A172 (cell line): ENCODE measurements at places on chromosomes 2 and 18. TPM values are rescaled to one million over a fixed set of nuclear protein-coding genes. Genes with fewer than 3 reads are reported as not detected.

DNA sequence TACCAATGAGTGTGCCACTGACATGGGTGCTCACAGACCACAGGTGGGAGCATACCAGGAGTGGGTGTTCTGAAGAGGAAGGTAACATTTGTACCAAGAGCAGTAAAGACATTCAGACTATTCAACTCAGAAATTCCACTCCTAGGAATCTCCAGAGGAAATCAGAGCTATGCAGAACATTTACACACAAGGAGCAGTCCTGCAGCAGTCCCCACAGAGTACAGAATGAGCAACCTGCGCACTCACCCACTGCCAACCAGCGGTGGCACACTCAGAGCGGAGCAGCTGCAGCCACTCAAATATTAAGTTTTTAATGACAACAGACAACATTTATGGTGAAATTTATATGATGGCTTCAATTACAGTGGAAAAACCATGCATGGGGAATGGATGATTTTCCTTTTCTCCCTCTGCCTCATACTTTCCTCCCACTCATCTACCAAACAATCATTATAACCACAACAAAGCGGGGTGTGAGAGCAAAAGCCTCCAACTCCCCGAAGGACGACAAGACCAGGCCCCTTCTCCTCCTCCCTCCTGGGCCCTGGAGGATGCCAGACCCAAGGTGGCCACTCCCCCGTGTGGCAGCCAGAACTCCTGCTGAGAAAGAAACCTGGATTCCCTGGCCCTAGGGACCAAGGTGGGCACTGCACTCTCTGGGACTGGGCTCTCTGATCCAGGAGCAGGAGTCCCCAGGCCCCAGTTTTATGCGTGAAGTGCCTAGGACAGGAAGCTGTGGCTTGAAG is 5.4 kb downstream of the HS6ST1 start:
- peak; percentile 18 for DNase-seq

- DNase-seq: peak; percentile 55
Observed at GRCh38 chr2:127175041-127175721, 44.9 kb downstream of the CYP27C1 start.

GRCh38 chr2:120883607-120884440 is 148.2 kb downstream of the GLI2 start:
- DNase-seq: no peak

GRCh38 chr2:200171731-200172482 is 134.6 kb upstream of the SPATS2L start:
- no peak for DNase-seq

- DNase-seq: peak; percentile 66
Observed at GRCh38 chr2:42086500-42086953, 38.7 kb downstream of the PKDCC start.

The PROKR1 gene
- not detected in 2 replicates for total RNA-seq

GRCh38 chr2:216139884-216140283 is 30.7 kb downstream of the XRCC5 start:
- DNase-seq: no peak

- DNase-seq: no peak
Observed at GRCh38 chr2:20656561-20656960, 5.7 kb upstream of the HS1BP3 start.

GRCh38 chr2:145260081-145260480 is 740.2 kb upstream of the ZEB2 start:
- no peak for DNase-seq

GRCh38 chr2:218320704-218321336 is 28.5 kb upstream of the TMBIM1 start:
- DNase-seq: no peak

The FIGLA gene
- total RNA-seq: not detected in 2 replicates

- peak; percentile 92 for DNase-seq
Observed at GRCh38 chr2:20025065-20025786, 12.8 kb upstream of the MATN3 start.

DNA sequence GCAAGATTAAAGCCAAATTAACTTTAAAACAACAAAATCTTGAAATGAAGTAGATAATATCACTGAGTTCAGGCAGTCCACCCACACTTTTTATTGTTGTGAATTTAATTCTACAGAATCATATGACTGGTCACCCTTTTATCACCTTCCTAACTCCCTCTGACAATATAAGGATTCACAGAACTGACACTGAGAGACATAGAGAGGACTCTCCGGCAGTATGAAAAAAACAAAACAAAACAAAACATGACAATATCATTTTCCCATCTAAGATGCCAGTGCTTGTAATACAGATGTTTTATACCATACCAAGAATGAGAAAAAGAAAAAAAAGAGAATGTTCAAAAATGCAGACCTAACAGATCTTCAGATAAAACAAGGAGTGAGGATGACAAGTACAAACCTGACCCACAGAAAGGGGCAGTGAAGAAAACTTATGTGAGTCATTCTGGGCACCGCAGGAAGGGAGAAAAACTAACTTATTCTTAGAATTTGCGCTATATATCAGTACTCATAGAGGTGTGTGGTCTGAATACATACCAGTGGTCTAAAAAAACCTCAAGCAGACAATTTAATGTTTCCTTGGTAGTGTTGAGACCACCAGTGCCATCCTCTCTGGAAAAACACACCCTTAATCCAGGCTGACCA is 136.6 kb downstream of the ZAP70 start:
- peak; percentile 67 for DNase-seq

The MERTK gene
- total RNA-seq: 0.10 and 0.62 TPM in 2 replicates

- no peak for DNase-seq
Observed at GRCh38 chr2:64327129-64327509, 126.8 kb upstream of the LGALSL start.

DNA sequence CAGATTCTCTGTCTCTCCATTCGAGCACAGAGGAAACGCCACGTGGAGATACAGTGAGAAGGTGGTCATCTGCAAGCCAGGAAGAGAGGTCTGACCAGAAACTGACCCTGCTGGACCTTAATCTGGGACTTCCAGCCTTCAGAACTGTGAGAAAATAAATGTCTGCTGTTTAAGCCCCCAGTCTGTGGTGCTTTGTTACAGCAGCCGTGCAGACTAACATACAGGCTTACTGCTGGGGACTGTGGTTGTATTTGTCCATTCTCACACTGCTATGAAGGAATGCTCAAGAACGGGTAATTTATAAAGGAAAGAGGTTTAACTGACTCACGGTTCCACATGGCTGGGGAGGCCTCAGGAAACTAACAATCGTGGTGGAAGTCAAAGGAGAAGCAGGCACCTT is 432.7 kb downstream of the IRS1 start:
- DNase-seq: no peak

GRCh38 chr2:213991453-213992108 is 419.3 kb upstream of the VWC2L start:
- DNase-seq: no peak

DNA sequence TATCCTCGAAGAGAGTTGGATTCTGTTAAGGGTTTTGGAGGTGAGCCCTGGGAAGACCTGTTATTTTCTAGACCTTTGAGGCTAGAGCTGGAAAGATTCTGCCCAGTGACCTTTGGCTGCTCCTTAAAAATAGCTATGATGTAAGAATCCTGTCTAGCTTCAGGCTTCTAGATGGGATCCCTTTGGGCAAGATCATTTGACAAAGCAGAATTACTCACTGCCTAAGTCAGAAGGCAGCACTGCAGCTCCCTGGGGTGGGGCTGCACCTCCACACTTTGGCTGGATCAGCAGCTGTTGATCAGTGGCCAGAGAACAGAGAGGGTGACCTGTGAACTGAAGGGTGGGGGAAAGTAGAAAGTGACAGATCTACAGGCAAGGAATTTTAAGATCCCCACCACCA is 103.8 kb downstream of the ASAP2 start:
- peak; percentile 96 for DNase-seq

The FAHD2B gene
- total RNA-seq: 3.2 and 6.1 TPM in 2 replicates

The POMC gene
- total RNA-seq: not detected in 2 replicates

- no peak for DNase-seq
Observed at GRCh38 chr2:226575928-226576327, 223.7 kb downstream of the IRS1 start.

DNA sequence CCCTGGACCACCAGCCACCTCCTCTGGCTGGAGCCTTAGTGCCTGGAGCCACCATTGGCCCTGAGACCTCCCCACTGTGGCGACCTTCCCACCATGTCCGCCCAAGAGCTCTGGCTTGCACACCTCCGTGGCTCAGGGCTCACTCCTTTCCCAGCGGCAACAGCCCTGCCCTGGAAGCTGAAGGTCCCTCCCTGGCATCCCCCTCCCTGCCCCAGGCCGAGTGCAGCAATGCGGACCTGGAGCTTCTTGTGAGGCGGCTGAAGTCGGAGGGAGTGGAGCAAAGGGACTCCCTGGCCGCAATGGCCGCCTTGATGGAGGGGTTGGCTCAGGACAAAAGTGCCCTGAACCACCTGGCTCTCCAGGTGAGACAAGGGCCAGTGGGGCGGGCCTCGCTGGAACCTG is 28.6 kb downstream of the CROCC2 start:
- no peak for DNase-seq

- peak; percentile 52 for DNase-seq
Observed at GRCh38 chr18:1014509-1014908, 109.8 kb downstream of the ADCYAP1 start.

The ANKRD30B gene
- total RNA-seq: 26.2 and 32.3 TPM in 2 replicates

GRCh38 chr2:109683452-109683851 is 69.3 kb downstream of the SOWAHC start:
- DNase-seq: no peak

The ALPG gene
- 0.12 TPM in 1 of 2 replicates, not detected in the other for total RNA-seq

The STK36 gene
- 29.5 and 33.0 TPM in 2 replicates for total RNA-seq

The OTOS gene
- total RNA-seq: not detected in 2 replicates

DNA sequence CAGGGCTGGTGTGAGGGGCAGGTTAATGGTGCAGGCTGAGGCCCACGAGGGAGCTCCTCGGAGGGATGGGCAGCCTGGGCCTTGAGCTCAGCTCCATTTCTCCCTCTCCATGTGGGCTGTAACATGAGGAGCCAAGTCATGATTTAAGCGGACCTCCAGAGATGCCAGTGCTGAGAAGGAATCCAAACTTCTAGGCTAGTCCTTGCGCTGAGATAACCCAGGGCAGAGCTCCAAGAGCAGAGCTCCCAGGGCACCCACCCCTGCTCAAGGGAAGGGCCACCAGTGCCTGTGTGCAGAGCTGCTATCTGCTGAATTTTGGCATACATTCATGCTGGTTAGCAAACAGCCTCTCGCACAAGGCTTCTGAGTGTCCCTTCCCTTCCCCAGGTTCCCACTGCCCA is 95.1 kb downstream of the MRO start:
- no peak for DNase-seq

The TRABD2A gene
- 10.6 and 12.6 TPM in 2 replicates for total RNA-seq

DNA sequence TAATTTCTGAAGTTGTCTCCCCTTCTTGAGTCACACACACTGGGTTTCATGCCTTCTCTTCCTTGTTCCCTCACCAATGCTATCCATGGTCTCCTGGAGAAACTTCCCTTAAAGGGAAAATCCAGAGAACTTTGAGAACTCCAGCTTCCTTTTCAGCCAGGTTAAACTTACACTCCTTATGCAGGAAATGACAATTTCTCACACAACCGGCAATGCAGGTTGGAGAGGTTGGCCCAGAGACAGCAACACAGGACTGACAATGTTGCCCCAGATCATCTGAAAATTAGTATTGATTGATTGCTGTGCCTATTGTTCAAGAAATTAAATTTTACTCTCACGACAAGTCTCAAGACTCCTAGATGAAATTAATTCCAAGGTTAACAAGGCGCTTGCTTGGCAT is 292.2 kb downstream of the NYAP2 start:
- DNase-seq: no peak

The ANKRD62 gene
- total RNA-seq: not detected in 2 replicates

The HJURP gene
- total RNA-seq: 78.3 and 83.2 TPM in 2 replicates

- peak; percentile 38 for DNase-seq
Observed at GRCh38 chr2:11746807-11747459, 501 bp downstream of the LPIN1 start.

The ELOA2 gene
- total RNA-seq: not detected in 2 replicates

The CHN1 gene
- 41.3 and 42.5 TPM in 2 replicates for total RNA-seq

The SCG2 gene
- total RNA-seq: 1.7 and 2.2 TPM in 2 replicates

GRCh38 chr2:33038799-33039198 is 92.0 kb downstream of the LTBP1 start:
- DNase-seq: no peak

GRCh38 chr2:144364944-144365738 is 154.8 kb downstream of the ZEB2 start:
- peak; percentile 81 for DNase-seq

The EGR4 gene
- total RNA-seq: not detected in 2 replicates

GRCh38 chr2:56001947-56002346 is 78.4 kb upstream of the EFEMP1 start:
- no peak for DNase-seq

DNA sequence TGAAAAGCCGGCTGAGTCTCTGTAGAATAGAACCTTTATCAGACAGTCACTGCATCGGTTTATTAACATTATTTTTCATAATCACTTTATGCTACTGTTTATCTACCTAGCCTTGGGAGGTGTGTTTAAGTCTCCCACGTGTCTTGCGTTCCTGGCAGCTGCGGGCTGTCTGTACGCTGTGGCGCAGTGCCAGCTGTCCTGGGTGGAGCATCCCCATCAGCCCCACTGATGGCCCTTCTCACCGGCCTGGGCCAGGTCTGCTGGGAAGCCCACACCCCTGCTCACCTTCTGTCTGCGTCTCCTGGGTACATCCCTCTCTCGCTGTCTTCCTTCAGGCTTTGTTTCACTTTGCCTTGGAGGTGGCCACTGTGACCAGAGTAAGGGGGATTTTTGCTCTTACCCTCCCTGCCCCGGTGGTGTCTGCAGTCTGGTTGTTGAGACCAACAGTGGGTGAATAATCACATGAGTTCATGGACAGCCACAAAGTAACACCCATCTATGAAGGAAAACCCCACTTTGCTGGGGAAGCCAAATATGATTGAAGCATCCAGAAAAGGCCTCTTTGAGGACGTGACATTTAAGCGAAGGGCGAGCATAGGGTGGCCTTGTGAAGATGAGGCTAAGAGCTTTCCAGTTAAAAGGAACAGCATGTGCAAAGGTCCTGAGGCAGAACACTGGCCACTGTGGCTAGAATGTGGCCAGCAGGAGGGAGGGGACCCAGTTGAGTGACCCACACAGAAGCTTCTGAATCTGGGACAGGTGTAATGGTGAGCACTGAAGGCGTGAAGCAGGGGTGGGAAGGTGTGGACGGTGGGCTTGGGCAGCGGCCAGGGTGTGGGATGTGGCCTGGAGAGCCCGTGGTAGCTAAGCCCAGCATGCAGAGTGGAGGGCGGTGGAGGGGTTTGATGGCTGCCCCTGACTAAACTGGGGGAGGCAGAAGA is 41.7 kb downstream of the RAMP1 start:
- DNase-seq: no peak

GRCh38 chr2:111219734-111220505 is 99.2 kb downstream of the BCL2L11 start:
- no peak for DNase-seq

- DNase-seq: peak; percentile 62
Observed at GRCh38 chr18:57497372-57498294, 62.5 kb downstream of the ONECUT2 start.

The LRP1B gene
- total RNA-seq: 0.03 TPM in 1 of 2 replicates, not detected in the other

The ATP8B1 gene
- total RNA-seq: 38.2 and 38.8 TPM in 2 replicates
